ENCODE measurements at places on chromosomes 4 and X.

GRCh38 chrX:87338510-87338909 is 179.1 kb upstream of the KLHL4 start:
- DNase-seq = no peak

DNA sequence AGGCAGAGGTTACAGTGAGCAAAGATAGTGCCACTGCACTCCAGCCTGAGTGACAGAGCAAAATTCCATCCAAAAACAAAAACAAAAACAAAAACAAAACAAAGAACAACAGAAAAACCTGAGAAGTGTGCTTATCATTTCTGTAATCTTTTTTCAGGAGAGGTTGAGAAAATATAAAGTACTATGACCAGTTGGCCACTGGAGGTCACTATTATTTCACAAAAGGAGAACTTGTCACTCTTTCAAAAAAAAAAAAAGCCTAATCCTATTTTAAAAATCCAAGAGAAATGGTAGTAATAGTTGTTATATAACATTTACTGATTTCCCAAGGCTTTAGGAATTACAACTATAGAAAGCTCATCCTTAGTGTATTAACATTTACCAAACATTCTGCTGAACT is 24.9 kb upstream of the RNF150 start:
- no peak for DNase-seq

DNA sequence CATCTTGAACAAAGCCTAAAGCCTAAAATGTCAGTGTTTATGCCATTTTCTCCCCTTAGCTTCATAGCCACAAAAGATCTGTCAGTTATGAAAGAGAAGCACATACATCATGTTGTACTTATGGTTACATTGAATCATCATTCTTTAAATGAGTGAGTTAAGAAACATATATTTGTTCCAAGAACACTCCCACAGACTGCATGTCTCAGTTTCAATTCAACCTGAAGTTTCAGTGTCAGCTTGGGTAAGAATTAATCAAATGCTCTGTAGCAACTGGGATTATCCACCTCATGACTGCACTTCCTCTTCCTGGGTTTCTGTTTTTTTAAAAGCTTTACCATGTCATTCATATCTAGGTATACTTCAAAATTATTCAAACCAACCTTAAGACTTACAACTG is 3.9 kb upstream of the TMPRSS11B start:
- no peak for DNase-seq

DNA sequence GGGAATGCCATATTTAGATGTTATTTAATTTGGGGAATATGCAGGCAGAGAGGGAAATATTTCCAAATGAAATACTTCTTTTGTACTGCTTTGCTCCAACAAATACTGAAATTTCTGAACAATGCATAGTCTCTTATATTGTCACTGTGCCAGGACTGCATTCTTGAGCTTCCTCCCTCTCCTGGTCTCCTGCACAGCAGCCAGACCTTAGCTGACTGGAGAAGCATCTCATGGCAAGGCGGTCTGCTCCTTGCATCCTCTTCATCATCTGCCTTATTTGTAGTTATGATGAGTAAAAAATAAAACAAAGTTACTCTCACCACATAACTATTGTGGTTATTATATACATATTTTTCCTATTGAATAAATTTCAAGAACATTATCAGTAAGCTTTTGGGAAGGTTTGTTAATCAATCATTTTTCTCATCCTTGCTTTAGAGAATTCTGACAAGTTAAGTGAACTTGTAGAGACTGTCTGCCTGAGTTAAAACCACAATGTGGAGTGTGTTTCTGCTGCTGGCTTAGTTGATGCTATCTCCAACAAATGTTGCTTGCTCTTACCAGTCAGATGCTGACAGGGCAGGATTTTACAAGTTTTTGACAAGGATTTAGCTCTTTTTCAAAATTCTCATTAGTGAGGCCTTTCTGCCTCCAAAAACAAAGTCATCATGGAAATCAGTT is 153.6 kb downstream of the SOWAHB start:
- DNase-seq = no peak

- DNase-seq = no peak
These were observed 46.1 kb upstream of the CTSO start for GRCh38 chr4:155999725-156000124.

DNA sequence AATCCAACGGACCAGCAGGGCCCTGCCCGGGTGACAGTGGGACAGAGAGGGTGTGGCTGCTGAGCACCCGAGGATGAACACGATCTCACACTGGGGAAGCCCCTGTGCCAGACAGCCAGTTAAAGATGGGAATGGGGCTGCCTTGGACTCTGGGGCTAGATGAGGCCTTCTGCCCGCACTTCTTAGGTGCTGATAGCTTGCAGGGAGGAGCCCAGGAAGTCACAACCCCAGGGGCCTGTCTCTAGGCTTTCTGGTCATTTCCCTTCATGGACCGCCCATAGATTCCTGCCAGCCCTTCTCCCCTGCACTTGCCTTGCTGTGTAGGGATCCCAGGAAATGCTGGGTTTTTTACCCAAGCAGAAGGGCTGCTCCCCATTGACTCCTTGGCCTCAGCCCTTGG is 6.2 kb downstream of the ZNF275 start:
- no peak for DNase-seq

All from NCI-H524 (cell line).